ENCODE measurements at places on chromosomes 4 and X.

GRCh38 chrX:133648594-133648993 is 233.3 kb upstream of the GPC4 start:
- H3K4me3 ChIP-seq: no peak overlapping the region
- H3K27ac ChIP-seq: no peak overlapping the region
- H3K36me3 ChIP-seq: no peaks in the 10 kb centered on the region
- H3K4me1 ChIP-seq: no peaks in the 10 kb centered on the region

GRCh38 chr4:133402616-133403015 is 253.5 kb downstream of the PCDH10 start:
- DNase-seq: no peak
- no peak overlapping the region for H3K27ac ChIP-seq
- no peaks in the 10 kb centered on the region for H3K4me1 ChIP-seq
- H3K27me3 ChIP-seq: no peaks in the 10 kb centered on the region
- H3K36me3 ChIP-seq: no peaks in the 10 kb centered on the region
- no peak overlapping the region for H3K4me3 ChIP-seq

DNA sequence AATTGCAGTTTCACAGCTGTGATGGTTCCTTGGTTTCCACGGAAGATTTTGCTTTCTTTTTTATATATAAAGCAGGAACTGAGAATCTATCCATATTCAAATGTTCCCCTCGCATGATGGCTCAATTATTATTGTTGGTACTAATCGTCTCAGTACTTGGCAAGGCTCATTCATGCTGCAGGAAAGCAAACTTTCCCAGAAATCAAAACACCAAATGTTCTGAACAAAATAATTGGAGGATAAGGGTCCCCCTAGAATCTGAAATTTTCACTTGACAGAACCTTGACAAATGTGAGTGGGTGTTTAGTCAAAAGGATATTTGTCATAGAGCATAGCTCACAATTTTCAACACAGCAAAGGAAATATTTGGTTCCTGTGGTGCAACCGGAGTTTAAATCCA is 1598.6 kb upstream of the PCDH7 start:
- no peak overlapping the region for H3K27ac ChIP-seq
- DNase-seq: no peak
- no peaks in the 10 kb centered on the region for H3K36me3 ChIP-seq
- H3K4me1 ChIP-seq: no peaks in the 10 kb centered on the region

DNA sequence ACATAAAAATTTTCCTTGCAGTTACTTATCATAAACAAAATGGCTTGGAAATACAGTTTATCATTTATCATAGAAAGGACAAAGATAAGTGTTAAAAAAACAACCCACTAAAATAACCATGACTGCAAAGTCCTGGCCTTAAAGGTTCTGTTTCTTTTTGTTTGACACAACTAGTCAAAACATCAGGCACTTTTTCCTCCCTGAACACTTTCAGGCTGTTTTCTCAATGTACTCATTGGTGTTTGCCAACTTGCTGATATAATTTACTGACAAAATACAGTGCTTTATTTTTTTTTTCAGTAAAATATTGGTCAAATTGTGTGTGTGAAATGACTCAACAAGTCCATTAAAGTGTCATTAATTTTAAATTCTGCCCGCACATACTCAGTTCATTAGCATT is 156.6 kb downstream of the ADGRL3 start:
- no peak overlapping the region for H3K4me3 ChIP-seq
- no peak overlapping the region for H3K27ac ChIP-seq
- no peak for DNase-seq
- no peaks in the 10 kb centered on the region for H3K36me3 ChIP-seq
- H3K4me1 ChIP-seq: no peaks in the 10 kb centered on the region
- H3K27me3 ChIP-seq: no peaks in the 10 kb centered on the region

DNA sequence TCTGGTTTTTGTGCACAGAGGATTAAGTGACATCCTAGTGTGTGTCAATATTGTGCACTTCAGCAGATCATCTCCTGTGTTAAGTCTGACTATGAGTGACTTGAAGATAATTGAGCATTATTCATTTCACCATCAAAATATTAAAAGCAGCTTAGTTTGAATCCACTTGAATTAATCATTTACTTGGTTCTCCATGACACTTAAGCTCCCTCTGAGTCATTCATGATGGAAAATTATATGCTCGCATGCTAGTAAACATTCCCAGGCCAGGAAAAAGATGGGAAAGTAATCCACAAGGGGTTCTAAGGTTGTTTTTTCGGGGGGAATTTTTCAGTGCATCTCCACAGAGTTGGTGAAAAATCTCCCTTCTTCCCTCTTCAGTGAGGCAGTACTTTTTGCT is 97.2 kb upstream of the EOLA2 start:
- no peaks in the 10 kb centered on the region for H3K4me1 ChIP-seq
- H3K27me3 ChIP-seq: no peaks in the 10 kb centered on the region
- H3K36me3 ChIP-seq: no peaks in the 10 kb centered on the region
- no peak overlapping the region for H3K4me3 ChIP-seq
- no peak for DNase-seq

DNA sequence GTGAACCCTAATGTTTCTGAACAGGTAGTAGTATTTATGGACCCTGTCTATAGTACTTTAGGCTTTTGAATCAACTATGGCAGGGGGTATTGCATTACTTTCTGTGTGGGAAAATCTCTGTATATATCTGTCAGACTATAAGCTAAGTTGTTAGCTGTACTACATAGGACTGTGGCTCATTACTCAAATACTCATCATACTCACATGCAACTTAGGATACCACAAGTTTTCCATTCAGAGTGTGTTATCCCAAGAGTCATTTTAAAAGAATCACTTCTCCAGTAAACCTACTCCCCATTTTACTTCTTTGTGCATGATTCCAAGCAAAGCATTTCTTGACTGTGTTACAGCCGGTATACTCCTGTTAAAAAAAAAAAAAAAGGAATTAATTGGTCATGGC is 95.6 kb downstream of the PHOX2B start:
- H3K4me3 ChIP-seq: no peak overlapping the region
- DNase-seq: no peak
- no peaks in the 10 kb centered on the region for H3K4me1 ChIP-seq
- no peaks in the 10 kb centered on the region for H3K27me3 ChIP-seq
- no peak overlapping the region for H3K27ac ChIP-seq

DNA sequence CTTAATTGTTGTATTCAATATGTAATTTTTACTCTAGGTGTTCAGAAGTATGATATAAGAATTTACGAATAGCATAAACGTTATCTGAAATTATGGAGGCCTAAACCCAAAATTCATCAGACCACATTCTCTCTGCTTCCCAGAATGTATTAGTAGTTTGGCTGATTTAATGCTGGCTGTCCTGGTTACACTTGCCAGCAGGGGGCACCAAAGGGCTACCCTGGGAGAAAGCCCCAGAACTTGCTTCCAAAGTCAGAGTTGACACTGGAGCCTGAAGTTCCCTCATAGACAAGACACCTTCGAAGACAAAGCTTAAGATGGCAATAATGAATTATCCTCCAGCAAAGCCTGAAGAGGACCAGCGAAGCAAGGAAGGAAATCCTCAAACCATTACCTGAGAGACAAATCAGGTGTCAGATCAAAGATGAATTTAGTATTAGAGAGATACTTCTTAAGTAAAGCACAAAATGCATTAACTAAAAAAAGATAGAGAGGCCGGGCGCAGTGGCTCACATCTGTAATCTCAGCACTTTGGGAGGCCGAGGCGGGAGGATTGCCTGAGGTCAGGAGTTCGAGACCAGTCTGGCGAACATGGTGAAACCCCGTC is 11.3 kb upstream of the ANOS1 start:
- DNase-seq: peak; percentile 64
- no peaks in the 10 kb centered on the region for H3K4me1 ChIP-seq
- H3K27ac ChIP-seq: no peak overlapping the region

DNA sequence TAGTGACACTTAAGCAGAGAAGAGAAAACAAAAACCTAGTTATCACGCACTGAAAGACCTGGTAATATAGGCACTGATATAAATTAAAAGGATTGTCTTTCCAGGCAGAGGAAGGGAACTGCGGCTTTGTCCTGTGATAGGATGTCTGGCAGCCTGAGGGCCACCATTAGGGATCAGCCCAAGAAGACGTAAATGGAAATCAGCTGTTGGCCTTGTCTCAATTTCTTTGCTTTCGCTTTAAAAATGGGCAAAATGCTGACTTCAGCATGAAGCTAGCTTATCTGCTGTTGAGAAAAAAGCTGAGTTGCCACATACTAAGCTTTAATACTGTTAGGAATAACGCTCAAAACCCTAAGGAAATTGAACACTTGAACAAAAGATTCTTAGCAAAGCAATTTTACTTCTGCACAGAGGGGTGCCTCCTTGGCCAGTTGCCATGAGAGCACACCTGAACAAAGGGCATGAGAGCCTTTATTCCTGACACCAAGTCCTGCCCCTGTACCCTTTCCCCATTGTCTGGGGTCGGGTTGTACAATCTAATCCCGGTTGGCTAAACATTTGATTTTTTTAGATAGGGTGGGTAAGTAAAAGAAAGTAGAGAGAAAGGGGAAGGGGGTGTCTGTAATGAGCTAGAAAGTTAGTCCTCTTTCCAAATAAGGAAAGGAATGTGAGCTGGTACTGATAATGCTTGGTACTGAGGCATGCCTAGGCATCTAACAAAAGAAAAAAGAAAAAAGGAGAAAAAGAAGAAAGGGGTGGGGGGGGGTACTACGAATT is 85.1 kb upstream of the UCP1 start:
- H3K27ac ChIP-seq: peak overlapping the region; percentile 79
- no peaks in the 10 kb centered on the region for H3K27me3 ChIP-seq
- H3K4me3 ChIP-seq: no peak overlapping the region

DNA sequence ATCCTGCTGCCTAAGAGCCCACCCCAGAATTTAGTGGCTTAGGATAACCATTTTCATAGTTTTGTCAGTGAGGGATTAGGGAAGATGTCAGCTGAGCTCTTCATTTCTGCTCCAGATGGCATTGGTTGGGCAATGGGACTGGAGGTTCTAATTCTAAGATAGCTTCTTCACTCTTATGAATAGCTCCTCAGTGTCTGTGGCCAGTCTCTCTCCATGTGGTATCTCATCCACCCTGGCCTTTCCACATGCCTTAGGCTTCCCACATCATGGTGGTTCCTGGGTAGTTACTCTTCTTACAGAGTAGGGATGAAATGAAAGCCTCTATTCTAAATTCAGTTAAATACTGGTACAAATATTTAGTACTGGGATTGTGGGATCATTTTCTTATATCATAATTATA is 31.3 kb downstream of the REPS2 start:
- no peak for DNase-seq
- no peak overlapping the region for H3K27ac ChIP-seq
- H3K36me3 ChIP-seq: no peaks in the 10 kb centered on the region
- H3K27me3 ChIP-seq: peaks cover 12% of the 10 kb centered on the region
- H3K4me3 ChIP-seq: no peak overlapping the region

DNA sequence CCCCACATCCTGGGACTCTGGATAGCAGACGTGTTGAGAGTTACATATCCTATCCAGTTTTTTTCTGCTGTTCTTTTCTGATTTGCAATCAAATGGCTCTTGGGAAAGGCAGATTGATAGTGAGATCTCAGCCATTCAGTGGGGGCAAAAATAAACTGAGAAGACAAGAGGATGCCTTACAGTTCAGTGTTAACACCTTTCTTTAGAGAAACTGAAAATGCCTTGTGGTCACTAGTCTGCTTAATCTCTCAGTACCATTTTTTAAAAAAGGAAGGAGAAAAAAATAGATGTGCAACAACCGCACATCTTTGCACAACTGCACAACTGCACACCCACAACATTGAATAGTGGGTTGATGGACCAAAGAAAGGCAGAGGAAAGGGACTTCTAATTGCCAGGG is 109.3 kb downstream of the ARHGEF9 start:
- H3K36me3 ChIP-seq: no peaks in the 10 kb centered on the region
- no peak overlapping the region for H3K4me3 ChIP-seq
- DNase-seq: no peak
- no peaks in the 10 kb centered on the region for H3K27me3 ChIP-seq

- H3K4me1 ChIP-seq: peaks cover 43% of the 10 kb centered on the region
- H3K27ac ChIP-seq: no peak overlapping the region
- no peak for DNase-seq
- no peaks in the 10 kb centered on the region for H3K36me3 ChIP-seq
- no peak overlapping the region for H3K4me3 ChIP-seq
- no peaks in the 10 kb centered on the region for H3K27me3 ChIP-seq
These were observed 160.2 kb downstream of the PALLD start for GRCh38 chr4:168656946-168657473.

GRCh38 chrX:20829665-20830491 is 544.3 kb upstream of the CNKSR2 start:
- no peaks in the 10 kb centered on the region for H3K4me1 ChIP-seq
- peak; percentile 57 for DNase-seq
- no peak overlapping the region for H3K4me3 ChIP-seq
- H3K27me3 ChIP-seq: no peaks in the 10 kb centered on the region
- H3K36me3 ChIP-seq: no peaks in the 10 kb centered on the region
- H3K27ac ChIP-seq: no peak overlapping the region

- no peak overlapping the region for H3K4me3 ChIP-seq
- no peaks in the 10 kb centered on the region for H3K36me3 ChIP-seq
- no peaks in the 10 kb centered on the region for H3K4me1 ChIP-seq
- H3K27ac ChIP-seq: no peak overlapping the region
These were observed 154.8 kb upstream of the RAPGEF2 start for GRCh38 chr4:158948071-158948470.

- no peaks in the 10 kb centered on the region for H3K4me1 ChIP-seq
- no peak overlapping the region for H3K27ac ChIP-seq
- DNase-seq: no peak
- no peak overlapping the region for H3K4me3 ChIP-seq
- no peaks in the 10 kb centered on the region for H3K36me3 ChIP-seq
These were observed 991.1 kb downstream of the STPG2 start for GRCh38 chr4:97152149-97152548.

- H3K4me1 ChIP-seq: no peaks in the 10 kb centered on the region
- no peaks in the 10 kb centered on the region for H3K36me3 ChIP-seq
- DNase-seq: no peak
These were observed 2.5 kb upstream of the PDGFRA start for GRCh38 chr4:54226404-54227255.

DNA sequence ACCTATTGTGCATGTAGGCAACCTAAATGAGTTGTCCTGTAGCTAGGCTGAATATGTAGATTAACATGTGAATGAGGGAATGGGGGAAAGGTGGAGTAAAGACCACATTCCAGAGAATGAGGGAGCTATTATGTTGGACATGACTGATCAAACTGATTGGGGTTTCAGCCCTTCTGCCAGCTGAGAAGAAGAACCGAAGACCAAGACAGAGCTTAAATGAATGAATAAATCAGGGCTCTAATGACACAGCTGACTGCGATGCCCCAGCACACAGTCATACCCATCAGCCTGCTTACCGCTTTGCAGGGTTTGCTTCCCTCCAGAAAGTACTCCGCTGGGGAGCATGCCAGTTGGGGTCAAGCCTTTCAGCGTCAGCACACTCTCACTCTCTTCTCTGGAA is 315.4 kb downstream of the PPP3CA start:
- no peak overlapping the region for H3K27ac ChIP-seq
- peaks cover 7% of the 10 kb centered on the region for H3K36me3 ChIP-seq

DNA sequence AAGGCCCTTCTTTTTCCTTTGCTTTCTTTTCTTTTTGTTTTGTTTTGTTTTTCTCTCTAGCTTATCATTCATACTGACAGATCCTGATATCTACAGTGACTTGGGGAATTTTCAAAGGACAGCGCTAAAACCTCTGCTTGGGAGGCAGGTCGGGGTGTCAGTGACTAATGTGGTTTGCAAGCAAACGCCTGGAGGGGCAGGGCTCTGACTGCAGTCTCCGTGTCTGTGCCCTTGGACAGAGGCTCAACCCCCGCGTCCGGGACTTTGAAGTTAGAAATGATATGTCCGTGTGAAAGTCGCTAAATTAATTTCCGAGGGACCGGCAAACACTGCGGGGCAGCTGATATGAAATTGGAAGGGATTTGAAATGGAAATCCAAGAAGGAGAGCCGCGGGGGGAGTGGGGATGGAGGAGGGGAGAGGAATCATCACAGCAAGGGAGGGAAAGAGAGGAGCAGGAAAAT is 312.4 kb downstream of the DHRSX start:
- no peak overlapping the region for H3K27ac ChIP-seq
- no peak overlapping the region for H3K4me3 ChIP-seq
- no peaks in the 10 kb centered on the region for H3K36me3 ChIP-seq
- no peaks in the 10 kb centered on the region for H3K27me3 ChIP-seq
- H3K4me1 ChIP-seq: peaks cover 2% of the 10 kb centered on the region
